K562 (cell line): ENCODE measurements at places on chromosomes 5 and 9. TPM values are rescaled to one million over a fixed set of nuclear protein-coding genes. Genes with fewer than 3 reads are reported as not detected.
A peak's percentile ranks its signal among the peaks of the same experiment; 100 is the strongest.

- DNase-seq: no peak
Measured at GRCh38 chr5:173549644-173550043, 66.8 kb downstream of the BOD1 start.

DNA sequence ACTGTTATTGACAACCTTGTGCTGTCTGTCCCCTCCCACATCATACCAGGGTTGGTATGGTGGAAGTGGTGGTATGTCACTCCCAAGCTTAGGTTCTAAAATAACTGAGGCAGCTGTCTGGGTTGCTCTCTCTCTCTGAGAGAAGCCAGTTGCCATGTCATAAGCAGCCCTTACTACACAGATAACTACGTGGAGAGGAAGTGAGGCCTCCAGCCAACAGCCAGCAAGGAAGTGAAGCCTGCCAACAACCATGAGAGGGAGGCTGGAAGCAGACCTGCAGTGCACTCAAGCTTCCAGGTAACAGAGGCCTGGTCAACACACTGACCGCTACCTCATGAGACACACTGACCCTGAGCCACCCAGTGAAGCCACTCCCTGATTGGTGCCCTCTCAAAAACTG, 18.6 kb downstream of the CTNNAL1 start:
- DNase-seq: peak; percentile 50

GRCh38 chr5:12003680-12004079, 99.4 kb upstream of the CTNND2 start:
- DNase-seq: no peak

Gene TPPP
- total RNA-seq: 0.07 TPM in 2 replicates

Gene FCN2
- total RNA-seq: not detected in 2 replicates

GRCh38 chr9:131121346-131121745, 4.0 kb upstream of the NUP214 start:
- no peak for DNase-seq

Gene COMMD10
- total RNA-seq: 18.7 and 24.1 TPM in 2 replicates

DNA sequence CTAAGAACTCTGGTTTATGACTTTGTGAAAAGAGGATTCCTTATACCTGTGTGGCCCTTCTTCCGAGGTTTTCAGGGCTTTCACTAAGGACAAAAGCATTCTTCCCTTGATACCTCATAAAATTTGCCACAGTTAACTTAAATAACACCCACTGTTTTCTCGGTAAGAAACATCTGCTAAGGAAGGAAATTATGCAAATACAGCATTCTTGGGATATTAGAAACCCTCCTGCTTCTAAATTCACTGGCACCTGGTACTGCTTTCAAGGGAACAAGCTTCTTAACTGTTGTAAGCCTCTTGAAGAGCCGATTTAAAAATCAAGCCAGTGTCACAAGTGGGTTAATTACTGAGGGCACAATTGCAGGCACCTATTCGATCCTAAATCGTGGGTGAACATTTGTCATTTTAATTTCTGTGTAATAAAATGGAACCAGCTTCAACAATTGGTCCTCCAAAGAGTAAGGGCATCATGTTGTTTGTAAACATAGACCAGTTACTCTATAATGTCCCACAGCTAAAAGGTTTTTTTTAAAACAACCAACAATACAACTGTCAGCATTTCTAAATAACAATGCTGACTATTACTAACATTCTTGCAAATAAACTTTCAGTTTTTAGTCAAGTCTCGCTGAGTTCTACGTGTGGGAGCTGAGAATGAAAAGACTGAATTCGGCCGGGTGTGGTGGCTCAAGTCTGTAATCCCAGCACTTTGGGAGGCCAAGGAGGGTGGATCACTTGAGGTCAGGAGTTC, 26.6 kb downstream of the AK3 start:
- no peak for DNase-seq

- DNase-seq: no peak
Measured at GRCh38 chr5:96565582-96566265, 96.5 kb upstream of the CAST start.

Gene AGGF1
- total RNA-seq: 16.7 and 17.2 TPM in 2 replicates

Gene AK8
- total RNA-seq: not detected in 2 replicates
